ENCODE measurements at places on chromosomes 16 and 17.

GRCh38 chr16:10629592-10629963, 49.2 kb upstream of the EMP2 start:
- no peak for DNase-seq

DNA sequence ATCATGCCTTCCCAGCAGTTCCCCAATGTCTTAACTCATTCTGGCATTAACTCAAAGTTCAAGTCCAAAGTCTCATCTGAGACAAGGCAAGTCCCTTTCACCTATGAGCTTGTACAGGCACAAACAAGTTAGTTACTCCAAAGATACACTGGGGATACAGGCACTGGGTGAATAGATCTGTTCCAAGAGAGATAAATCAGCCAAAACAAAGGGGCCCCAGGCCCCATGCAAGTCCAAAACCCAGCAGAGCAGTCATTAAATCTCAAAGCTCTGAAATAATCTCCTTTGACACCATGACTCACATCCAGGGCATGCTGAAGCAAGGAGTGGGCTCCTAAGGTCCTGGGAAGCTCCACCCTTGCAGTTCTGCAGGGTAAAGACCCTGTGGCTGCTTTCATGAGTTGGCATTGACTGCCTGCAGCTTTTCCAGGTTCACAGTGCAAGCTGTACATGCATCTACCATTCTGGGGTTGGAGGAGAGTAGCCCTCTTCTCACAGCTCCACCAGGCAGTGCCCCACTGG, 332.2 kb upstream of the KIF2B start:
- no peak for DNase-seq

GRCh38 chr17:67636834-67637520, 80.8 kb upstream of the NOL11 start:
- DNase-seq = peak; percentile 9

DNA sequence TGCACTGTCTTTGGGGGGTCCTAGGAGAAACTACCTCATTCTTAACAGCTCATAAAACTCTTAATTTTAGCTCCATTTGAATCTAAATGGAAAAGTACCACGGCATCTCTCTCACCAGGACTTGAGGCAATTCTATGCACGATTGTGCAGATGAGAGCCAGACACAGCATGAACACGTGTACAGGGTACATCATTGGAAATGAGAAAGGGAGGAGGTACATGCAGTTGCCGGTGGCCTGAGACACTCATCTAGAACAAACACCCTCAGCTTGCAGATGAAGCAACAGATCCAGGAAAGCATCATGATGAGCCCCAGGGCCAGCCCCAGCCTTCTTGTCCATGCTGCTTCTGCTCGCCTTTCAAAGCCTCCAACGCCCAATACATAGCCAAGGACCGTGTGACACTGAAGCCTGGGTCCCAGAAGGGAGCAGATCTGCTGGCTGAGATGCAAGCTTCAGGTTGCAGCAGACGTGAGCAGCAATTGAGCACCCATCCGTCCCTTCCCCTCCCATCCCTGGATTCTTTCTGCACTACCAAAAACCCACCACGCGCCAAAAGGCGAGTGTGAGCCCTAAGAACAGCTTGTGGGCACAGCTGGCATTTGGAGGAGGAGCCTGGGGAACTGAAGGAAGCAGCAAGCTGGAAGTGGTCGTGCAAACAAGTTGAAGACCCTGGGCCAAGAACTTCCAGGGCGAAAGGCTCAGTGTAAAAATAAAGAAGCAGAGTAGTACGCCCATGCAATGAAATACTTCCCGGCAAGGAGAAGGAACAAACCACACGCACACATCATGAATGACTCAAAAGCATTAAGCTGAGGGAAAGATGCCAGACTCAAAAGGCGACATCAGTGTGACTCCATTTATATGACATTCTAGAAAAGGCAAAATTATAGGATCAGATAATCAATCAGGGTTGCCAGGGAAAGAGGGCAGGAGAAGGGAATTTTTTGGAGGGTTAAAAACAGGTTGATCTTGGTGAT, 7.3 kb upstream of the RCVRN start:
- no peak for DNase-seq
